Naive thymus-derived CD4-positive, alpha-beta T cell (primary cell): ENCODE measurements at places on chromosomes 1 and 21. TPM values are rescaled to one million over a fixed set of nuclear protein-coding genes. Genes with fewer than 3 reads are reported as not detected.

GRCh38 chr1:94578856-94579255, 37.3 kb upstream of the F3 start:
- H3K27ac ChIP-seq: no peak overlapping the region
- no peak overlapping the region for H3K4me3 ChIP-seq
- no peaks in the 10 kb centered on the region for H3K27me3 ChIP-seq
- no peaks in the 10 kb centered on the region for H3K36me3 ChIP-seq

DNA sequence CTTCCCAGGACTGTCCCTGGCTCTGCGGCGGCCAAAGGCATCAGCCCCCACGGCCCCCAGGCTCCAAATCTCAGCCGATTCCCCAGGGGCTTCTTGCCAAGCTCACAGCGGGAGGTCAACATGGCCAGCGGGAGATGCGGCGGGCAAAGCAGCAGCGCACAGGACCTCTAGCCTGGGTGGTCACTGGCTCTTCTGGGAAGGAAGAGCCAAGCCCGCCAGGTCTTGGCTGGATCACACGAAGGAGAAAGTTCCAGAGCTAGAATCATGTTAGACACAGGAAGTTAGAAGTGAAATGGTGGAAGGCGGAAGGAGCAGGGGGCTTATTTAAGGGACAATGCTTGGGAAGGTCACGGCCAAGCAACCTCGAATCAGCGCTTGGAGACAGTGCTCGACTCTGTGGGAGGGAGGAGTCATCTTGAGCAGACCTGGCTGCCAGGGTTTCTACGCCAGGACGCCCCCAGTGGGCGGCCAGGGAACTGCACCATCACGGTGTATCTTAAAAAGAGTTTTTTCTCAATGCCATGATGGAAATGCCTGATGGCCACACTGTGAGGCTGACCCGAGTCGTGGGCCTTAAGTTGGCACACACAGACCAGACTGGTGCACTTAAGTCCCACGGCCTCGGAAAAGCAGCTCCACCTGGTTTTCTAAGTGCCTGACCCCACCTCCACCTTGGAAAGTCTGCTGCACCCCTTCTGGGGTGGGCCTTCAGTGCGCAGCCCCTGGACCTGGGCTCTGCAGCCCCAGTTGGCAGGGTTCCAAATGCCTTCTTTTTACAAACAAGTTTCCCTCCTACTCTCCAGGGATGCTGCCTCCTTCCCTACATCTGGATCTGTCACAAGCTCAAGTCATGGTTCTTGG, 29.3 kb downstream of the SLC66A1 start:
- no peaks in the 10 kb centered on the region for H3K4me1 ChIP-seq
- H3K27ac ChIP-seq: peak overlapping the region; percentile 31
- H3K4me3 ChIP-seq: no peak overlapping the region

DNA sequence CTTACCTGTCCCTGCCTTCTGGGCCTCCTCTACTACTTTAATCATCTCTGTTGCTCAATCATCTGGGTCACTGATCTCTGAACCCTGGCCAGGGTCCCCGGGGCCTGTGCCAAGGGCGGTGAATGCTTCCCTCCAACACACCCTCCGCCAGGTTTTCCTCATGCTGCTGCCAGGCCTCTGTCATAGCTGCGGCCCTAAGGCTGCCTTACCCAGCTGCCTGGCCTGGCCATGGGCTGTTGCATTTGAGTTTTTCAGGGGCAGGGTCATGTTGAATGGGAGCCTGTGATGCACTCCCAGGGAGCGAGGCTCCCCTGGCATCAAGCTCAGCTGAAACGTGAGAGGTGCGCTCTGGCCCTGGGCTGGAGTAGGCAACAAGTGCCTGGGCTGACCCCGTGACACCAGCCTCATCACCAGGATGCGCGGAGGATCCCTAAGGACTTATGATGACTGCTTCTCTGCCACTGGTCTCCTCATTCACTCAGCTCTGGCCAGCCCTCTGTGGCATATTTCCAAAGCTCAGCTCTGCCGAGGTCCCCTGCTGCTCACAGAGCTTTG, 7.6 kb downstream of the EDN2 start:
- H3K36me3 ChIP-seq: no peaks in the 10 kb centered on the region
- H3K27ac ChIP-seq: no peak overlapping the region
- no peaks in the 10 kb centered on the region for H3K27me3 ChIP-seq
- no peak for DNase-seq
- no peaks in the 10 kb centered on the region for H3K4me1 ChIP-seq

DNA sequence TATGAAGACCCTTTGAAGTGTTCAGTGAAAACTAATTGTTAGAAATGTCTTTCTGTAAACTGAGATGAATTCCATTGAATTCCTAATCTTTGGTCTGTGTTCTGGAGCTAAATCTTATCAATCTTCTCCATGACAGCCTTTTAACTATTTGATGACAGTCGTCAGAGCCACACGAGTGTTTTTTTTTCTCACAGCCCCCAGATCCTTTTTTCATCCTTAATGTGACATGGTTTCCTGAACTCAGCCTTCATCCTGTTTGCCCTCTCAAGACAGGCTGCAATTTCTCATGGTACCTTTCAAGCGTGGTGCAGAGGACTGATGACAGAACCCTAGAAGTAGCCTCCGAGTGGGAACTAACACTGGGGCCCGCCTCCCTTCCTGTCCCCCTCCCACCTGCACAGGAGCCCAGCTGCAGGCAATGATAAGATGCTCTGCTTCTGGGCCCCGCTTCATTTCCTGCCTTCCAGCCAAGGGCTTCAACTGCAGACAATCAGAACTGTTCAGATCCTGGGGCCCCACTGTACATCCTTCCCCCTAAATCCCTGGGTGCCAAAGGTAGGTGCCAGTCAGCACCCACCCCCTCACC, 114.6 kb upstream of the VAV3 start:
- H3K27me3 ChIP-seq: no peaks in the 10 kb centered on the region
- H3K27ac ChIP-seq: peak overlapping the region; percentile 68
- H3K36me3 ChIP-seq: no peaks in the 10 kb centered on the region
- peak overlapping the region; percentile 22 for H3K4me3 ChIP-seq
- H3K4me1 ChIP-seq: peaks cover 75% of the 10 kb centered on the region
- peak; percentile 6 for DNase-seq

DNA sequence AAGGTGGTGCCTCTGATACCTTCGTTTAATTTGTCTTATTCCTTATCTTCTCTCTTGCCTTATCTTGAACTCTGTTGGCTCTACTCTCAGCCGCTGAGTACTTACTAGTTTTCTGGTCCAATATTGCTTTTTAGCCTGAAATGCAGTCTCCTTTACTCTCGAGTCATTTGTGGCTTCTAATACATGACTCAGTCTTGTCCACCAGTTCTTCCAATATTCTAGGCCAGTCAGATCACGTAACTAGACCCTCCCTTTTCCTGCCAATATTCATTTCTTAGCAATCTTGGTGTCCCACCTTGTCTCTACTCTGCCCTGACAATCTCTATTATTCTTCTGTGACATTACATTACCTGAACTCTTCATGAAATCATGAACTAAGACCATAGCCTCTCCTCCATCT, 555.8 kb downstream of the DPYD start:
- no peaks in the 10 kb centered on the region for H3K27me3 ChIP-seq
- H3K4me3 ChIP-seq: no peak overlapping the region
- no peak overlapping the region for H3K27ac ChIP-seq
- H3K4me1 ChIP-seq: no peaks in the 10 kb centered on the region

DNA sequence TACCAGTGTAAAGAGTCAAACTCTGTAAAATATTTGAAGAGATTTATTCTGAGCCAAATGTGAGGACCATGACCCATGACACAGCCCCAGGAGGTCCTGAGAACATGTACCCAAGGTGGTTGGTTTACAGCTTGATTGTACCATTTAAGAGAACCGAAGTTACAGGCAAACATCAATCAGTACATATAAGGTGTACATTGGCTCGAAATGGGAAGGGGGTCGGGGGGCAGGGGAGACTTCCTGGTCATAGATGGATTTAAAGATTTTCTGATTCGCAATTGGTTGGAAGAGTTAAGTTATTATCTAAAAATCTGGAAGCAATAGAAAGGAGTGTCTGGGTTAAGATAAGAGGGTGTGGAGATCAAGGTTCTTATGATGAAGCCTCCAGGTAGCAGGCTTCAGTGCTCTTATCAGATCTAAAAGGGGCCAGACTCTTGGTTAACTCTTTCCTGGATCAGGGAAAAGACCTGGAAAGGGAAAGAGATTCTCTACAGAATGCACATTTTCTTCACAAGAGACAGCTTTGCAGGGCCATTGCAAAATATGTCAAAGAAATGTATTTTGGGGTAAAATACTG, 47.5 kb upstream of the NTPCR start:
- H3K4me1 ChIP-seq: peaks cover 8% of the 10 kb centered on the region
- no peaks in the 10 kb centered on the region for H3K27me3 ChIP-seq
- H3K4me3 ChIP-seq: no peak overlapping the region
- no peak for DNase-seq
- no peak overlapping the region for H3K27ac ChIP-seq

GRCh38 chr1:172401892-172402291, 18.6 kb upstream of the C1orf105 start:
- no peaks in the 10 kb centered on the region for H3K27me3 ChIP-seq
- H3K4me3 ChIP-seq: no peak overlapping the region
- H3K27ac ChIP-seq: no peak overlapping the region
- H3K36me3 ChIP-seq: no peaks in the 10 kb centered on the region
- DNase-seq: no peak

GRCh38 chr1:97500760-97501159, 420.1 kb downstream of the DPYD start:
- DNase-seq: no peak
- H3K36me3 ChIP-seq: no peaks in the 10 kb centered on the region
- H3K4me3 ChIP-seq: no peak overlapping the region
- H3K4me1 ChIP-seq: no peaks in the 10 kb centered on the region
- H3K27me3 ChIP-seq: no peaks in the 10 kb centered on the region

- no peaks in the 10 kb centered on the region for H3K4me1 ChIP-seq
- H3K4me3 ChIP-seq: no peak overlapping the region
- H3K36me3 ChIP-seq: no peaks in the 10 kb centered on the region
Measured at GRCh38 chr1:213998785-213999184, 11.0 kb downstream of the PROX1 start.

GRCh38 chr1:27634985-27635367, at the start of gene FGR:
TSS of gene FGR (minus strand) at chr1:27635185. CDS start at chr1:27623916, 11,269 bp downstream.
- no peak for DNase-seq
- no peaks in the 10 kb centered on the region for H3K27me3 ChIP-seq
- H3K27ac ChIP-seq: peak within 1 kb of the TSS; percentile 51
- H3K4me1 ChIP-seq: peaks cover 38% of the 10 kb centered on the region

DNA sequence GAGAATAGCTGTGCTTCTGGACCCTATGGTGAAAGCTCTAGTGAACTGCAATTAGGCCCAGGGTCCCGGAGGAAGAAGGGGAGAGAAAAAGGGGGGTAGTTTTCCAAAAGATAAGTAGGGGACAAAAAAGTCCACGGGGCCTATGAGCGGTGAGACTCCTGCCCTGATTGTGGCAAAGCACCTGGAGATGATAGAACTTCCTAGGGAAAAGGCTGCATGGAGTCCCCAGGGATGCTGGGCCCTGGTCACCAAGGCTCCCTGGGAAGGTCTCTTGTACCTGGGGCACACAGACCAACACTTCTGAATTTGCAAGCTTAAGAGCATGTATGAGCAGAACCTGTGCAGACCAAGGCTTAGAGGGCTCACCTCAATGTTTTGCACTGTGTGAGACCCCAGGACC, 5.4 kb upstream of the SHISA4 start:
- no peaks in the 10 kb centered on the region for H3K4me1 ChIP-seq
- no peak overlapping the region for H3K4me3 ChIP-seq
- no peaks in the 10 kb centered on the region for H3K36me3 ChIP-seq
- no peak for DNase-seq

DNA sequence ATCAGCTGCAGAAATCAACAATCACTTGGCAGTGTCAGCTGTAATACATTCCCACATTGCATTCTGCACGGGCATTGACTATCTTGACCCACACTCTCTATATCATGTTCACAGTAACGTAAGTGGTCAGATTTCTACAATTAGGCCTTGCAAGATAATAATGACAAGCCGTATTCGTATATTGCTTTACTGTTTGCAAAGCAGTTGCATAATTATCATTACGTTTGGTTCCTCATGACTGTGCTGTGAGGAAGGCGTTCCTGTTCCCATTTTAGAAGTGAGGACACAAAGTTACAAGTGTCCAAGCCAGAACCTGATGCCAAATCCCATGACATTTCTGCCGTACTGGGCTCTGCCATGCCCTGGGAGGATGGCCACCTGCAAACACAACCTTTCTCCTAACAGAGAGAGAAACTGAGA, 53.5 kb upstream of the TARBP1 start:
- no peak overlapping the region for H3K4me3 ChIP-seq
- H3K4me1 ChIP-seq: no peaks in the 10 kb centered on the region
- no peak overlapping the region for H3K27ac ChIP-seq
- H3K36me3 ChIP-seq: no peaks in the 10 kb centered on the region
- no peaks in the 10 kb centered on the region for H3K27me3 ChIP-seq
- DNase-seq: no peak

DNA sequence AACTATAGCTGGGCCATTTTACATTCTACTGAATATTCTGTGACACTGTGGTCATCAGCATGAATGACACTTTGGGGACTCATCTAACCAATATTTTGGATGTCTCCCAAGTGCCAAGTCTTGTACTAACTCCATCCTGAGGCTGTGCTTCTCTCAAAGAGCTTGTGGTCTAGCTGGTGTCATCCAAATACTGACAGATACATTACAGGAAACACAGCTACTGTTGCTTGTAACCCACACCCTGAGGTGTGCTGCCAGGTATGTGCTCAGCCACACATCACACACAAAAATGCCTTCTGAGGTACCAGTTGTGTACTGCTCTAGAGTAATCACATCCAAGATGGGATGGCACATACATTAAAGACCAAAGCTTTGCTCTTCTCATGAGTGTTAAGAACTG, 81.6 kb downstream of the ST6GALNAC5 start:
- no peak overlapping the region for H3K27ac ChIP-seq
- no peak overlapping the region for H3K4me3 ChIP-seq
- no peaks in the 10 kb centered on the region for H3K27me3 ChIP-seq
- H3K36me3 ChIP-seq: no peaks in the 10 kb centered on the region

- no peak for DNase-seq
- H3K27ac ChIP-seq: no peak overlapping the region
- no peak overlapping the region for H3K4me3 ChIP-seq
- no peaks in the 10 kb centered on the region for H3K27me3 ChIP-seq
- H3K36me3 ChIP-seq: no peaks in the 10 kb centered on the region
Measured at GRCh38 chr1:182641561-182641960, 37.4 kb upstream of the RGS16 start.

DNA sequence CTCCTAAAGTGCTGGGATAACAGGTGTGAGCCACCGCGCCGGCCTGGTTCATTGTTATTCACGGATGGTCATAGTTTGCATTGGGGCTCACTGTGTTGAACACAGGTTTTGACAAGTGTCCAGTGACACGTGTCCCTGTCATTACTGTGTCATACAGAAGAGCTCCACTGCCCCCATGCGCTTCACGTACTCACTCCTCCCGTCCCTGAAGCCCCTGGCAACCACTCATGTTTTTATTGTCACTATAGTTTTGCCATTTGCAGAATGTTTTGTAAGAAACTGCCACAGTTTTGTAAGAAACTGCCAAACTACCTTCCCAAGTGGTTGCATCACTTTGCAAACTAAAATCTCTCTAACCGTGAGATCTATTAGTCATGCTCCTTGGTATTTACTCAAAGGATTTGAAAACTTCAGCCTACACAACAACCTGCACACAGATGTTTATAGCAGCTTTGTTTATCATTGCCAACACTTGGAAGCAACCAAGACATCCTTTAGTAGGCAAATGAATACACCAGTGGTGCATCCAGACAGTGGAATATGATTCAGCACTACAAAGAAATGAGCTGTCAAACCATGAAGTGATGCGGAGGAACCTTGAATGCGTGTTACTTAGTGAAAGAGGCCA, 163.2 kb upstream of the COL6A1 start:
- no peak overlapping the region for H3K27ac ChIP-seq
- no peak for DNase-seq
- no peaks in the 10 kb centered on the region for H3K27me3 ChIP-seq
- peaks cover 9% of the 10 kb centered on the region for H3K4me1 ChIP-seq
- H3K4me3 ChIP-seq: no peak overlapping the region

The TEX38 gene
- total RNA-seq: not detected in 2 replicates

The HSD3B2 gene
- not detected for total RNA-seq

The PLA2G2D gene
- total RNA-seq: not detected

The FMN2 gene
- not detected for total RNA-seq

The VWA5B1 gene
- total RNA-seq: 0.08 TPM

The SLC22A15 gene
- 0.51 and 0.66 TPM in 2 replicates for total RNA-seq

The ASPM gene
- total RNA-seq: 0.08 TPM
